ENCODE measurements at places on chromosomes 7 and 10.
A peak's percentile ranks its signal among the peaks of the same experiment; 100 is the strongest.

GRCh38 chr7:92881091-92881485, 44.7 kb upstream of the CDK6 start:
- peak; percentile 6 for DNase-seq

DNA sequence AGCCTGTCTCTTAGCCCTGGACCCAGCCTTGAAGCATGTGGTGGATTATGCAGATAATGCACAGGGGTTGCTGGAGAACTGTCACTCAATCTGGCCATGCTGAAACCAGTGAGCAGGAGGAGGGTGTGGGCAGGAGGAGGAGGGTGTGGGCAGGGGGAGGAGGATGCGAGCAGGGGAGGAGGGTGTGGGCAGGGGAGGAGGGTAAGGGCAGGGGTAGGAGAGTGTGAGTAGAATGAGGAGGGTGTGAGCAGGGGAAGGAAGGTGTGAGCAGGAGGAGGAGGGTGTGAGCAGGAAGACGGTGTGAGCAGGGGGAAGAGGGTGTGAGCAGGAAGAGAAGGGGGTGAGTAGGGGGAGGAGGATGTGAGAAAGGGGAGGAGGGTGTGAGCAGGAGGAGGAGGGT, 18.8 kb downstream of the CAMK2B start:
- DNase-seq: no peak

- DNase-seq: no peak
Observed at GRCh38 chr7:50426280-50427045, 23.7 kb downstream of the FIGNL1 start.

- DNase-seq: no peak
Observed at GRCh38 chr10:69445041-69445440, 6.2 kb upstream of the TSPAN15 start.

GRCh38 chr7:42348631-42349030, 111.6 kb upstream of the GLI3 start:
- no peak for DNase-seq

DNA sequence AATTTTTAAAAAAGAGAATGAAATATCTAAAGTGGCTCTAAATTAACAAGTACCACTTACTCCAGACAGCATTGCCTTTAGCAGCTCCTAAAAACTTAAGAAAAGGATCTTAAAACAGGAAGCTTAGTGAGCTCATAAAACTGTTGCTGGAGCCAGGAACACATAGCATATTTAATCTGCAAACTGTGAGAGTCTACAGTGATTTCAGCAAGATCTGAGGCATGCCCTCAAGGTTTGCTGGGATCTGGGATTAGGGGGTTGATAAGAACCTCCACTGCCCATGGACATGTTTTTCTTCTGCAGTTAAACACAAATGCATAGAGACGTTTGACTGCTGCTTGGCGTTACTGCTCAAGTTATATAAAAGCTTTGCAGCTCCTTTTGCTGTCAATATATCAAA, 3.8 kb downstream of the GLI3 start:
- DNase-seq: no peak

GRCh38 chr10:117390420-117390819, 15.2 kb upstream of the PDZD8 start:
- no peak for DNase-seq

- DNase-seq: no peak
Observed at GRCh38 chr7:2010101-2010500, 222.6 kb downstream of the MAD1L1 start.

GRCh38 chr10:92712016-92712889, 22.5 kb downstream of the HHEX start:
- no peak for DNase-seq

DNA sequence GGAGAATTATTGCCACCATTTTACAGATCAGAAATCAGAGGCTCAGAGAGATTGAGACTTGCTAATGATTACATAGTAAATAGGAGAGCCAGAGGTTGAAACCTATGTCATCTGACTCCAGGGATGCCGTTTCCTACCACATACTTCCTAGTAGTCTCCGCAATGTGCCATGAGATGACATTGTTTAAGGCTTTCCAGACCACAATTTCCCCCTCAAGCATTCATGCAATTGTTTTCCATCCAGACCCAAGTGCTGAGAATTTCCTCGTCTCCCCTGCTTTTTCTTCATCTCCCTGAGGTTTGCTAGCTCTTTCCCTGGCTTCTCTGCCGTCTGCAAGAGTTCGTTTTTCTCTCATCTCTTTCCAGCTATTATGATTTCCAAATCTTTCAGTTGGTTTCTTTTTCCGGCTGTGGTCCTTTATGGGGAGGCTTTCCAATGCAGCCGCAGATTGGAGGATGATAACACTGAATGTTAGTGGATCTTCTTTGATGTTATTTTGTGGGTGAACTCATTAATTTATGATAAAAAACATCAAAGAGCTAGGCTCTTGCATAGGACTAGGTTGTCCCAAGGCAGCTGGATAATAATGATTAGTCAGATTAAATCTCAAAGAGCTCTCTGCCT, 6.9 kb upstream of the GOLGA7B start:
- DNase-seq: no peak

GRCh38 chr7:69717221-69717620, 118.9 kb downstream of the AUTS2 start:
- DNase-seq: no peak

DNA sequence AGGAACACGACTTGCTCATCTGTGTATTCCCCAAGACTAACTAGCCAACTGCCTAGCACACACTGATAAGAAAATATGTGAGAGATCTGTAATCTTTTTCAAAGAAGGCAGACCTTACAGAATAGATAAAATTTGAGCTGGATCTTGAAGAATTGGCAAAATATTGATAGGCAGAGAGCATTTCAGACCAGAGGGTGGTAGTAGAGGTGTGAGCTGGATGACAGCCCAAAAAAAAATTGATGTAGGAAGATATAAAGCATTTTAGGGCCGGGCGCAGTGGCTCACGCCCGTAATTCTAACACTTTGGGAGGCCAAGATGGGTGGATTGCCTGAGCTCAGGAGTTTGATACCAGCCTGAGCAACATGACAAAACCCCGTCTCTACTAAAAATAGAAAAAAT, 1.2 kb upstream of the ZNF746 start:
- DNase-seq: no peak

DNA sequence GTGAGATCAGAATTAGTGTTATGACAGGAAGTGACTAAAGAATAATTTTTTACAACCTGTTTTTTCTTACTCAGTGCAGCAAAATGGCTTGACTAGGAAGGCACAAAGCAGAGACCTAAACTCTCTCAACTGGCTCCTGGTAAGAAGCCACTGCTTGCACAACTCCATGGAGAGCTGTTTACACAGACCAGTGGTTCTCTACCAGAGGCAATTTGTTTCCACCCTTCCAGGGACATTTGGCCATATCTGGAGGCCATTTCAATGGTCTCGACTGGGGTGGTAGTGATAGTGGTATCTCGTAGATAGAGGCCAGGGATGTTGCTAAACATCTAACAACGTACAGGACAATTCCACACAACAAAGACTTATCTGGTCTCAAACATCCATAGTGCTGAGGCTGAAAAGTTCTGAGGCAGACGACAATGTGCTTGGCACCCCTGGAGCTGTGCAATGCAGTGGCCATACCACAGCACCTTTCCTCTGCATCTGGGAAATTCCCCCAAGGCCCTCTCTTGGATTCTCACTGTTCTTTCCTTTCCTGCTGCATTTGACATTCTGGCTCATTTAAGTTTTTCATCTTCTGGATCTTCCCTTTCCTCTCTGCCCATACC, 105.4 kb upstream of the LAMB4 start:
- DNase-seq: no peak

GRCh38 chr7:114934713-114935112, 12.8 kb downstream of the MDFIC start:
- no peak for DNase-seq

- no peak for DNase-seq
Observed at GRCh38 chr7:74185016-74185415, 10.9 kb downstream of the EIF4H start.

- no peak for DNase-seq
Observed at GRCh38 chr10:27525819-27526218, 21.7 kb downstream of the RAB18 start.

DNA sequence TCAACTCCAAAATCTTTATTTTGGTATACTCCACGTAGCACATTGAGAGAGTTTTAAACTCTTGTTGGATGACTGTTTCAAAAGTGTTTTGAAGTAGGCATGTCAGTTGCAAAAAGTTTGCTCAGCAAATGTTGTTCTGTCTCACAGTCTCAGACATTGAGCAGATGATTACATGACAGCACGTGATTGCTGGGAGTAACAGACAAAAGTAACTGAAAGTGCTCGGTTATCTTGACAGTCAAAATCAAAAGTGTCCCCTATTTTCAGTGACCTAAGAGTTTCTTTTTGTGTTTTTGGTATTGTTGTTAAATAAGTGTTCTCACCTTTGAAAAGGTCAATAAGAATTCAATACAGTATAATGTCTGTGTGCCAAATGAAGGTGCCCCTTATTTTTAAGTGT, 84.3 kb downstream of the CFTR start:
- DNase-seq: no peak

DNA sequence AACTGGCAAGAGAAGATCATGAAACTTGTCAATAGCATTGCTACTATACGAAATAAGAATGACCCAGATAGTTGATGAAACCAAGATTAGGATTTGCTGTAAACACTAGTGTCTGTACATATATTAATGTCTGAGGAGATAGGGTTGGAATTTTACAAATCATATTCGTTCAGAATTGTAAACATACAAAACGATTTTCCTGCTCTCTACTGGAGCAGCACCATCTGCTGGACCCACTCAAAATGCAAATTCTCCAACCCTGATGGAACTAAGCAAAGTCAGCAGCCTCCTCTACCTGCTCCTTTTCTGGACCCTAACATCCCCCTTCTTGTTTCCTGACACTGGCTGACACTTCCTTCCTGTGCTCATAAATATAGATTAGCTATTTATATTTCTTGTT, 29.4 kb upstream of the SGMS1 start:
- no peak for DNase-seq

- DNase-seq: no peak
Observed at GRCh38 chr10:74963549-74963948, 137.1 kb downstream of the KAT6B start.

- no peak for DNase-seq
Observed at GRCh38 chr10:4813496-4813895, 12.5 kb upstream of the AKR1E2 start.

DNA sequence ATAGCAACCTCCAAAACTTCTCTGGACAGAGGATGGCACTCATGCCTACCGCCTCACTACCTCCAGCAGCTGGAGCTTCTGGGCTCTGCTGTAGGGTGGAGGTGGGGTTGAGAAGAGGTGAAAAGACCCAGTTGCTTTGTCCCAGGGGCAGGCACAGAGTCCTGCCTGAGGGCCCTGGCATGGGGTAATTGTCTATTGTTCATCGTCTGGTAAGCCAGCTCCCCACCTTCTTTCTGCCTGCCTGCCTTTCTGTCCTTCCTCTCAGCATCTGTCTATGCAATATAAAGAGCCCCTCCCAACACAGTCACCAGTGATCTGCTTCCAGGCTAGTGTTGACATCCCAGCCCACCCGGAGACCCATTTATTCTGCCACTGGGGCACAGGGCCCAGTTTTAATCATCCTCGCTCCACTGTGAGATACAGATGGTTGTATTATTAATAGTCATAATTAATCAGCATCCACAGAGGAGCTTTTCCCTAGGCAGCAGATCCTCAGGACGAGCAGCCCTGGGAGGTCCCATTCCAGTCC, 39.0 kb downstream of the ZMIZ1 start:
- no peak for DNase-seq

DNA sequence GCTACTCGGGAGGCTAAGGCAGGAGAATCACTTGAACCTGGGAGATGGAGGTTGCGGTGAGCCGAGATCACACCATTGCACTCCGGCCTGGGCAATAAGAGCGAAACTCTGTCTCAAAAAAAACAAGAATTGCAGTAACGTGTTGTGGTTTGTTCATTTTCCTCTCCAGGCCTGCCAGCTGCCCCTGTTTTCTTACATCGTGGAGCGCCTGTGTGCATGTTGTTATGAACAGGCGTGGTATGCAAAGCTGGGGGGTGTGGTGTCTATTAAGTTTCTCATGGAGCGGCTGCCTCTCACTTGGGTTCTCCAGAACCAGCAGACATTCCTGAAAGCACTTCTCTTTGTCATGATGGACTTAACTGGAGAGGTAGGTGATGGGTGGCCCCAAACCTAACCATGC, 52.1 kb downstream of the TRRAP start:
- no peak for DNase-seq

GRCh38 chr7:11701829-11702560, 130.0 kb downstream of the THSD7A start:
- no peak for DNase-seq

GRCh38 chr7:37741776-37742175, 58.2 kb downstream of the GPR141 start:
- no peak for DNase-seq

DNA sequence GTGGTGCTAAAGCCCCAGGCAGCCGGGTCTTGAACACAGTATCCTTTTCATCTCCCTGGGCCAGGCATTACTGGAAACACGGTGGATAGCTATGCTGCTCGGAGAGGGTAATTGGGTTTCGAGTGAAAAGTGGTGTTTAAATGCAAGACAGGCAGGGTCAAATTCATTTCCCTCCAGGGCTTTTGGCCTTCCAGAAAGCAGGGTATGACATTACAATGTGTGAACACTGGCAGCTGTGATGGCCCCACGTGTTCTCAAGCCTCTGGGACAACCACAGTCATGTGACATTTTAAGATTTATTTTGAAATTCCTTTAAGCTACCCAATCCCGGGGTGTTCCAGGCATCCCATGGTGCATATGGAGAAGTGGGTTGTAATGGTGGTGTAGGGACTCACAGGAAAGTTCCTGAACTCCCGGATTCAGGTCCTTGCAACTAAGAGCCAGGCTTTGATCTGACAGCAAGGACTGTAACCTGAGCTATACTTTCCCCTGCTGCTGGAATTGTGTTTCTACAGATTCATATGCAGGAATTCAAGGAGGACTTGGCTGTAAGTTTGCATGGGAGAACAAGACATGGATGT, 46.8 kb downstream of the INSYN2A start:
- DNase-seq: no peak

DNA sequence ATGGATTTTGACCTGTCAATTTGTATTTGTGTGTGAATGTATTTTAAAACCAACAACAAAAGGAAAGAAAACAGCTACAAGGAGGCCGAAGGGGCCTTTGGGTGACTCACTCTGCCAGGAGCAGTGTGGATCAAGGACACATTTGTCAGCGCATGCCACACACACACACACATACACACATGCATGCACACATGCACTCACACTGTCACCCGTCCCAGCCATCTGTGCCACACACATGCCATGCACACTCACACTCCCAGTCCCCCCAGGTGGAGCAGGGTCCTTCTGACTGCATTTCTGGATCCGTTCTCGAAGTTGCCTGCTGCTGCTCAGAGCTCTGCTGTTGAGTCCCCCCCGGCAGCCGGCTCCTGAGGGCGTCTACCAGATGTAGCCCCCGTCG, 26.0 kb downstream of the SPOCK2 start:
- DNase-seq: peak; percentile 46

GRCh38 chr10:100528123-100528886, 1.4 kb downstream of the NDUFB8 start:
- no peak for DNase-seq

DNA sequence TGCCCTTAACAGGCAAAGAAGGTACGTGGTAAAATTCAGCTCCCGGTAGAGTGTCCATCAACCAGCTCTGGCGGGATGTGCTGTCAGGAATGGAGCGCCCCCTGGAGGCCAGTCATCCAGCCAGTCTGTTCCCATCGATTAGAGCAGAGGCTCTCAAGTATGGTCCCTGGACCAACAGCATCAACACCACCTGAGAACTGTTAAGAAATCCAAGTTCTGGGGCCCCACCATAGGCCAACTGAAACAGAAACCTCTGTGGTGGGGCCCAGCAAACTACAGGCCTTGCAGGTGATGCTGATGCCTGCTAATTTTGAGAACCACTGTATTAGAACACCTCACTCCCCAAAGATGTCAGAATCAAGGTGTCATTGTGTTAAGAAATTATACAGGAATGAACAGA, 109.2 kb downstream of the DPY19L1 start:
- peak; percentile 49 for DNase-seq

GRCh38 chr10:62653254-62653653, 151.3 kb upstream of the ADO start:
- DNase-seq: no peak

Data from natural killer cell (primary cell).